RWPE2 (cell line): ENCODE measurements at places on chromosomes 13 and 19.

DNA sequence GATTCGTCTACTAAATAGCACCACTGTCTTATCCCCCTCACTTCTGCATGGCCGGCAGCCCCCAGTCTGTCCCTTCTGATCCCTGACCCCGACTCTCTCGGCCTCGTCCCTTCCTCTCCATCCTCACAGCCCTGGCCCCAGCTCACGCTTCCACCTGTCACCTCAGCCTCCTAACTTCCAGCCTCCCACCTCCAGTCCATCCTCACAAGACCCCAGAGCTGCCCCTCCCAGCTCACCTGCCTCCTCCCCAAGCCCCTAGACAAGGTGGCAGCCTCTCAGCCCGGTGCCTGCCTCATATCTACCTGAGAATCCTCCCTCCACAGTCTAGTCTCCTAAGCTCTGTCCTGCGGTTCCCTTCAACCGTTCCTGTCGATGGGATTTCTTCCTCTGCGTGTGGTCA lies 10.0 kb downstream of the KCNC3 start:
- no peak for DNase-seq
- H3K27ac ChIP-seq = no peak overlapping the region
- no peaks in the 10 kb centered on the region for H3K36me3 ChIP-seq
- H3K27me3 ChIP-seq = peaks cover 22% of the 10 kb centered on the region
- H3K4me3 ChIP-seq = no peak overlapping the region

DNA sequence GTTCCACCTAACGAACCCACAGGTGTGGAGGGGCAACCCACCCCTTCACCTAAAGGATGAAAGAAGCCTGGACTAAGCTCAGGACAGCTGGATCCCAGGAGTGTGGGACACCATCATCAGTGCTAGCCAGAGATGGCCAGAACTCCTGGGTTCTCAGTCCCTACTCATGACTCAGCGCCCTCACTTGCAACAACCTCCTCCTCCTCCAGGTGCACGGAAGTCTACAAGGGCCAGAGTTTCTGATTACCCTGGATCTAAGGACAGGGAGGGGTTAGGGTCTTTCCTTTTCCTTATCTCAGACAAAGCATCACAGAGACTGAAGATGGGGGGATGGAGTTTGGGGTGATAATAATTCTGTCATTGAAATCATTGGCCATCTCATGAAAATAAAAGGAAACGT lies 8.0 kb downstream of the TULP2 start:
- no peaks in the 10 kb centered on the region for H3K36me3 ChIP-seq
- H3K27me3 ChIP-seq = no peaks in the 10 kb centered on the region
- H3K4me3 ChIP-seq = no peak overlapping the region
- no peaks in the 10 kb centered on the region for H3K4me1 ChIP-seq
- DNase-seq = no peak

GRCh38 chr19:55586976-55587668 lies 6.5 kb upstream of the ZNF579 start:
- H3K27me3 ChIP-seq = no peaks in the 10 kb centered on the region
- no peaks in the 10 kb centered on the region for H3K36me3 ChIP-seq
- DNase-seq = peak; percentile 92
- peaks cover 6% of the 10 kb centered on the region for H3K4me1 ChIP-seq
- H3K27ac ChIP-seq = peak overlapping the region; percentile 16

DNA sequence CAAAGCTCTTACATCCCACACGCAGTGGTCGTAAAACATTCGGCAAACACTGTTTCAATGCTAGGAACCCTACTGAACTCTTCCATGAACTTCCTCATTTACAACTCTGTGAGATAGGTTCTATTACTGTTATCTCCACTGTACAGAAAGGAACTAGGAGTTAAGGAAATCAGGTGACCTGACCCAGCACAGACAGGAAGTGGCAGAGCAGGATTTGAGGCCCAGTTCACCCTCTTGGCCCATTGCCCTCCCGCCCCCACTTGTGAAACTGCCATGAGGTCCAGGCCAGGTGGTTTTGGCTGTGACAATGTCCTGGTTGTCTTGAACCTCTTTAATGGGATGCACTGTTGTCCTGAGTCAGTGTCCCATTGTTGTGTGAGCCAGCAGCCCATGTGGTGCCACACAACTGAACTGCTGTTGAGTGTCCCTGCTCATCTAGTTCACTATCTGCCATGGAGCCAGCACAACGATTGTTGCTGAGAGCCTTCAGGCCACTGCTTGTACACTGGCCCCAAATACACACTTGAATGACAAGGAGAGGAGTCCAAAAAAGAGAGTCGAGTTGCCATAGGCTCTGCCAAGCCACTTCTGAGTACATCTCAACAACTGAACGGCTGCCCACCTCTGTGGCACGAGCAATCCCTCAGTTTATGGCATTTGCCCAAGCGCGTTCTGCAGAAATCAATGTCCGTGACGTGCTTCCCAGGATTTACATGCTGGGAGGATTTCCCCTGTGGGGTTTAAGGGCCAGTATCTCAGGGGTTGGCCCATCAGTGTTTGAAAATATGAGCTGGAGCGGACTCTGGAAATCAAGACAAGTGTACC lies 484.6 kb downstream of the TSHZ3 start:
- no peaks in the 10 kb centered on the region for H3K27me3 ChIP-seq
- H3K4me3 ChIP-seq = no peak overlapping the region
- H3K4me1 ChIP-seq = no peaks in the 10 kb centered on the region
